Fibroblast of skin of scalp (primary cell): ENCODE measurements at places on chromosomes 1 and 21.

DNA sequence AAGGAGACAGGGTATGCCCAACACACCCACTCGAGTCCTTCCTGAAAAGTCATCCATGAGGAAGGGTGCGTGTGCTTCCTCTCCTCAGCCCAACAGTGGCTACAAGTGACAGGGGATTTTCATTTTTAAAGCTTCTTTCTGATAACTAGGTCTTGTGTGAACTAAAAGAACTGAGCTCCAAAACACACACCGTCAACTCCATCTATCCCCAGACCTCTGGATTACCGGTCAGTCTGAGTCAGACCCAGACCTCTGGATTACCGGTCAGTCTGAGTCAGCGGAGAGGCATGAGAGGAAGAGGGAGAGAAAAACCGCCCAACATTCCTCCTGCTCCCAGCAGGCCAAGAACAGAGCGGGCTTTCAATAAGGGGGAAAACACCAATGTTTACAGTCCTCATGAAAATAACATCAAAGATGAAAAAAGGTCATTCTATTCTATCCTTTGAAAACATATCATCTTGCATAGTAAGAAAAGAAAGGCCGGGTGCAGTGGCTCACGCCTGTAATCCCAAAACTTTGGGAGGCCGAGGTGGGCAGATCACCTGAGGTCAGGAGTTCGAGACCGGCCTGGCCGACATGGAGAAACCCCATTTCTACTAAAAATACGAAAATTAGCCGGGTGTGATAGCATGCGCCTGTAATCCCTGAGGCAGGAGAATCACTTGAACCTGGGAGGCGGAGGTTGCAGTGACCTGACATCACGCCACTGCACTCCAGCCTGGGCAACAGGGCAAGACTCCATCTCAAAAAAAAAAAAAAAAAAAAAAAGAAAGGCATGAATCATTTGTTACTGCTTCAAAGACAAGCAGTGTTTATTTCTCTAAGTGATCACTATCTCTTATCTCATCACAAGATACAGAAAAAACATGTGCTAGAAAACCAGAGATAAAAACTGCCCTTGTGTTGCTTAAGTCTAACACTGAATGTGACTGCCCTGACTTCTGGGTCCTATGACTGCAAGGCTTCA is 3.4 kb downstream of the PTTG1IP start:
- peak; percentile 89 for DNase-seq

GRCh38 chr1:64525116-64525686 is 55.3 kb downstream of the CACHD1 start:
- DNase-seq: peak; percentile 36

GRCh38 chr21:28207436-28208173 is 785.1 kb downstream of the LTN1 start:
- DNase-seq: peak; percentile 83

GRCh38 chr1:168472223-168472622 is 71.6 kb downstream of the XCL2 start:
- no peak for DNase-seq

GRCh38 chr1:183632964-183633363 is 2.6 kb downstream of the ARPC5 start:
- DNase-seq: no peak

- no peak for DNase-seq
Observed at GRCh38 chr1:46484783-46485490, 4.7 kb upstream of the DMBX1 start.

GRCh38 chr1:220291580-220291979 is 19.3 kb upstream of the RAB3GAP2 start:
- no peak for DNase-seq
